Kasumi-1 (cell line): ENCODE measurements at places on chromosomes 3 and 15.

- DNase-seq = no peak
These were observed 225.3 kb downstream of the GAP43 start for GRCh38 chr3:115848641-115849040.

DNA sequence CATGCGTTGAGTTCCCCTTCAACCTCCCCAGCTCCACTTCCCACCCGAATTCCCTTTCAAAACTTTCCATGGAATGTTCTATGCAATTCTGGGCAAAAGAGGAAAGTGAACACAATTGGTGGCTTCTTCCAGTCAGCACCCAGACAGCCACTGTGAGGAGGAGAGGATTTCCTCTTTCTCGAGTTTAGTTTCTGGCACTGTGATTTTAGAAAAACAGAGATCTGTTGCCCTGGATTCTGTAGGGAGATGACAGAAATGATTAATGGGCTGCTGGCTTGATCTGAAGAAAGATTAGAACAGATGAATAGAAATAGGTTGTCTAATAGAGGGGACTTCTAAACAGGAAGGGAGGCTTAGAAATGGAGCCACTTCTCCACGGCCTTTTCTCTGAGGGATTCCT lies 172.0 kb downstream of the MCTP2 start:
- no peak for DNase-seq

DNA sequence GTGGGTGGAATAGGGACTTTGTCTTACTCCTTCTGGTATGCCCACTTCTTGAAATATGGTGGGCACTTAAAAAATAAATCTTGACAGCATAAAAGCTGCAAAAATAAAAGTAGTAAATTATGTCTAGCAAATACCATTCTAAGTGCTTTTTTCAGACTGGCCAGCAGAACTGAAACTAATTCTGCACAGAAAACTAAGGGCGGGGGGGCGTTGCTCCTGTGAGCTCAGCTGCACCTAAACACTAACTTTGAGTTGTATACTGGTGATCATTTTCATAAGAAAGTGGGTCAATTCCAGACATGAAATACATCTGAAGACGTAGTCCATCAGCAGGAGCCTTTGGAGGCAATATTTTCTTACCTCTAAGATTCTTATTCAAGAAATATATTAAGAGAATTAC lies 114.8 kb downstream of the WDR76 start:
- DNase-seq = no peak

- no peak for DNase-seq
These were observed 203.0 kb downstream of the ARRDC4 start for GRCh38 chr15:98163319-98164045.

DNA sequence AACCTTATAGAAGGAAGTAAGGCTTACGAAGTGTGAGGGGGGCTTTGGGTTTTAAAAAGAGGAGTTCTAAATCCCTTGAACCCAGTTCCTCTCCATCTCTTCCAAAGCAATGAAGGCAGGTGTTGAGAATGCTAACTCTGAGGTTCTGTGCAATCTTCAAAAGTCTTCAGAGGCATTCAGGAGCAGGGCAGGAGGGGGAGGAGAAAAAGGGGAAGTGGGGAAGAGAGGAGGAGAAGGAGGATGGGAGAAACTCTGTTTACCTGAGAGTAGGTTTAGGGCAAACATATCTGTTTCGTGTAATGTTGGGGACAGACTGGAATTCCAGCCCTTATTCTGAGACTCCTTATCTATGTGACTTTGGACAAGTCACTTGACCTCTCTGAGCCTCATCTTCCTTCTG lies 36.9 kb downstream of the FAM3D start:
- no peak for DNase-seq

DNA sequence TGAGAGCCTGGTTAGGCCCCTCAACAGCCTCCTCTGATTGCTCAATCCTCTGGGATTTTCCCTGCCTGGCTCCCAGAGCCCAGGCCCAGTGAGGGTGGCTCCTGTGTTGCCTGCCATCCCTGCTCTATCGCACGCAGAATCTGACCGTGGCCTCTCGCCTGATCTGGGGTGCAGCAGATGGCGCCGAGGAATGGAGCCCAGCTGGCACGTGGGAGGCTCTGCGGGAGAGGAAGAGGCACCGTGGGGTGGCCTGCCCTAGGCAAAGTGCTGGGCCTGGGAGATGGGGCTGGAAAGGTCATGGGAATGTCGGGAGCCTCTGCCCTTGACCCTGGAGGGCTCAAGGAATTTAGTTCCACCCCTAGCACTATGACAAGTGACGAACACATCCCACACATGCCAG lies 10.3 kb downstream of the SV2B start:
- no peak for DNase-seq
